Effector memory CD4-positive, alpha-beta T cell (primary cell): ENCODE measurements at places on chromosomes 7 and 10.

GRCh38 chr10:77121829-77122228, 515.8 kb downstream of the KCNMA1 start:
- DNase-seq: no peak

GRCh38 chr7:97200018-97200417, 82.5 kb downstream of the SDHAF3 start:
- no peak for DNase-seq

DNA sequence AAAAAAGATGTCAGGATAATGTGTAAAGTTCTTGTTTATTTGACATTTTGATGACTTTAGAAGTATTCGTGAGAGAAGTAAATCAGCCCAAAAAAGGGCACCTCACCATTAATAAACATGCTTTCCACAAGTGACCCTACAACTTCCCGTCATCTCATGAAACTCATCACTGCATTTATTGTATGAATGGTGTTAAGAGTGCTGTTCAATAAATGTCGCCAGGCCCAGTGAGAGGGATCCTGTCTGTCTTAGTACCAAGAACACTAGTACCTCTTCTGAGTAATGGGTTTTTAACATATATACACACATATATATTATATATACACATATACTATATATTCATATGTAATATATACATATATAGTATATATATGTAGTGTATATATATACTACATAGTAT, 61.9 kb downstream of the TMEM26 start:
- no peak for DNase-seq

GRCh38 chr7:63998549-63998948, at the start of gene ZNF722:
Gene ZNF722 (plus strand): TSS chr7:63998849. CDS start chr7:63998962, 113 bp downstream.
- no peak for DNase-seq

- DNase-seq: no peak
These were observed 36.5 kb downstream of the CFAP43 start for GRCh38 chr10:104195706-104196105.

DNA sequence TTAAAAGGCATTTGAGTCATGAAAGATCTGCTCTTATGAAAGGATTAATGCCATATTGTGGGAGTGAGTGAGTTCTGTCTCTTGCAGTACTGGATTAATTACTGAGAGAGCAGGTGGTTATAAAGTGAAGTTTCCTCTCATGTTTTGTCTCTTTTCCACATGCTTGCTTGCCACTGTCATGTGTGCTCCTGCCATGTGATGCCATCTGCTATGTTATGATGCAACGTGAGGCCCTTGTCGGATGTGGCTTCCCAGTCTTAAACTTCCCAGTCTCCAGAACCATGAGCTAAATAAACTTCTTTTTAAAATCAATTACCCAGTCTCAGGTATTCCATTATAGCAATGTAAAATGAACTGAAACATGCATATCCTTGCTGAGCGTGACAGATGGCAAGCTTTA, 22.7 kb upstream of the TCTN3 start:
- DNase-seq: no peak

GRCh38 chr7:102460467-102460866, 4.2 kb downstream of the ALKBH4 start:
- DNase-seq: no peak
